ENCODE measurements at places on chromosomes 3 and 15.

DNA sequence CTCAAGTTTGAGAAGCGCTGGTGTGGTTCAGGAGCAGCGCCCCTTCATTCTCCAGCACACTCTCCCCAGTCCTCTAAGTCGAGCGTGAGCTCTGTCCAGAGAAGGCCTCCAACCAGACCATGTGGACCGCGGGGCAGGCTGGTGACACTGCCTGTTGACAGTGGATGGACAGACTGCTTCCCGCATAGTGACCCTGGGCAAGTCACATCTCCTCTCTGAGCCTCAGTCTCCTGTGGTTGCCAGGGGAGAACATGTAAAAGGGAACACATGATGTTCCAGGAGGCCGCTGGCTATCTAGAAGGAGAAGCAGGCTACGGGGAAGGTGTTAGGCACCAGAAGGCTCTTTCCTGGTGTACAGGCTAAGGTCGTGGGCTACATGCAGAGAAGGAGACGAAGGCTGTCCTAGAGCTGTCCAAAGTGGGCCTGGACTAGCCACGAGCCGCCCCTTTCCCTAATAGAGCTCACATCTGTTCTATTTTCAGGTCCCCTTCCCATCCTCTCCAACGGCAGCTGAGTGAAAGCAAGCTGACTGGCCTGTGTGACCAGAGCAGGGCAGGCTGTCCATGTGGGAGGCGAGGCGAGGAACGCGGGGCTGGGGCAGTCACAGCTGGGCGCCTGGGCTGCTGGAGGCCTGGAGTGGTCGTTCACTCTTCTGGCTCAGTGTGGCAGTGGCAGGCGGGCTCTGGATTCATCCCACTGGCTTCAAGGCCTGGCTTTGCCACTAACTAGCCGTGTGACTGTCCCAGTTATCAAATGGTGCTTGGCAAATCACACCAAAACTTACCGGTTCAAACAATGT is 11.1 kb downstream of the ISG20 start:
- no peak for DNase-seq

DNA sequence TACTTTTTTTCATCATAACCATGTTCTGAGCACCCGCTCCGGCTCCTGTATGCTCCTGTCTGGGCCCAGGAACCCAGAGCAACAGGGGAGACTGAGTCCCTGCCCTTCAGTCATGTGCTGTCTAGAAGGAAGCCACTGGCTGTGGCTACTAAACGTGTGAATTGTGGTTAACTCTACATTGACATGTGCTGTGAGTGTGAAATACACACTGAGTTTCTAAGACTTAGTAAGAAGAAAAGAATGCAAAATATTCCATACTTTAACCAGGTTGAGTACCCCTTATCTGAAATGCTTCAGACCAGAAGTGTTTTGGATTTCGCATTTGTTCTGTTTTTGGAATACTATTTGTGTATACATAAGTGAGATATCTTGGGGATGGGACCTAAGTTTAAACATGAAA is 42.8 kb upstream of the CGNL1 start:
- DNase-seq = no peak

DNA sequence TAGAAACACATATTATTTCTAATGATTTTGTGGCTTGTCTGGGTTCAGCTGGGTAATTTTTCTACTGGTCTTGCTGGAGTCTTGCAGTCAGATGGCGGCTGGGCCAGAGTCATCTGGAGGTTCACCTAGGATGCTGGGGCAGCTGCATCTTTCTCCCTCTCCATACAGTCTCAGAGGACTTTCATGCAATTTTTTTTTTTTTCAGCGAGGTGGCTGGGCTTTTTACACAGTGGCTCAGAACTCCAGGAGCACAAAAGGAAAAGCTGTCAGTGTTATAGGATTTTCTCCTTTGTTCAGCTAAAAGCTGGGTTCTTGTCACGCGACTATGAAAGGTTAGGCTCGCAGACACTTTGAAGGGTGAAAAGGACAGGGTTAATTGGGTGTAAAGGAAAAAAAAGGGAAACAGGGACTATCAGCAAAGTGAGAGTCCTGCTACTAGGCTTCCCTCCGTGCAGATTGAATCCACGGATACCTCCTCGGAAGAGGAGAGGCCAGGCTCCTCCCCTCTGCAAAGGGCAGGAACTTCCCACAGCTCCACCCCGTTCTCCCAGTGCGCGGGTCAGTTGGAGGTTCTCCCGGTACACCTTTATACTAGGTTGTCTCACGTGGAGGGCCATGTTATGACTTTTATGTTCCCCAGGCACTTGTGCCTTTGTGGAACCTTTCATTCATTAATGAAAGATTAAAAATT is 44.3 kb downstream of the ADGRG7 start:
- DNase-seq = no peak

- DNase-seq = no peak
Measured at GRCh38 chr3:42638339-42638842, 15.1 kb upstream of the ZBTB47 start.

GRCh38 chr15:55868707-55869106 is 124.7 kb downstream of the NEDD4 start:
- no peak for DNase-seq

DNA sequence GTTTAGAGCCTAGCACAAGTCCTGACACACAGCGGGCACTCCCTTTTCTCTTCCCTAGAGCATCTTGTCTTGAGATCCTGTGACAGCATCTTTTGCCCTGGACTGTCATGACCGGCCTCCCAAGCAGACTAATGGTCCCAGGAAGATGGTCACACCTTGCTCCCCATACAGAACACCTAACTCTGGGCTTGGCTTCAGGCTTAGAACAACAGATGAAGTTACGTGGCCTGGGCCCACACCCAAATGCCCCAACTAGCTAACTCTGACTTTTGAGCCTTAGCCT is 781 bp upstream of the IP6K1 start:
- DNase-seq = no peak

DNA sequence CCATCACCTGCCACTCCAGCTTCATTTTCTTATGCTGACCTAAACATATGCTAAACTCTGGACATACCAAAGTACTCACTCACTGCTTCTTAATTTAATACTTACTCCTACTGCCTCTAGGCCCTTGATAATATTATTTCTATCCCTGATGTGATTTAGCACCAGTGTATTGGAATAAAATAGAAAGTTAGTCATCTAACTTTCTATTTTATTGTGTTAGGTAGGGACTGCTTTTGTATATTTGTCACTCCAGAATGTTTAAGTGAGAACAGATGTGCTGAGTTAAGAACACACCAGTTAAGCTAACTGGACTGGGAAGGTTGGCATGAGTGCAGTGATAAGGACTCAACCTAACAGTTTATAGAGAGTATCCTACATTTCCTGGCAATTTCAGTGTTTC is 6.5 kb upstream of the CLDN16 start:
- DNase-seq = no peak

DNA sequence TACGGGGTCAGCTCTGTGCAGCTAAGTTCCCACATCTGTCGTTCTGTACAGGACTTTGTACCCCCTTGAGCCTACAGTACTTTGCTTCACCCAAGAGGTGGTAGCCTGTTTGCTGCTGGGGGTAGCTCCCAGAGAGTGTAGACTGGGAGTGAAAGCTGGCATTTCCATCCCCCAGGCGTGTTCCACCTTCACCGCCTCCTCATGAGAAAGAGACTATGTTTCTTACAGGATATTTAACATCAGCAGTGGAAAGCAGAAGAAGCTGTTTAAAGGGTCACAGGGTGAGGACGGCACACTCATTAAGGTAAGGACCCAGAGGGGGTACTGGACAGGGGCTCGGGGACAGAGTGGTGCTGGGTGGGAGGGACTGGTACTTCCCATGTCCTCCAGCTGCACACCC is 10.1 kb upstream of the JMJD7 start:
- no peak for DNase-seq

- DNase-seq = no peak
Measured at GRCh38 chr3:102727340-102727739, 292.5 kb downstream of the ZPLD1 start.

- no peak for DNase-seq
Measured at GRCh38 chr3:124092811-124093210, 100.9 kb upstream of the ROPN1 start.

DNA sequence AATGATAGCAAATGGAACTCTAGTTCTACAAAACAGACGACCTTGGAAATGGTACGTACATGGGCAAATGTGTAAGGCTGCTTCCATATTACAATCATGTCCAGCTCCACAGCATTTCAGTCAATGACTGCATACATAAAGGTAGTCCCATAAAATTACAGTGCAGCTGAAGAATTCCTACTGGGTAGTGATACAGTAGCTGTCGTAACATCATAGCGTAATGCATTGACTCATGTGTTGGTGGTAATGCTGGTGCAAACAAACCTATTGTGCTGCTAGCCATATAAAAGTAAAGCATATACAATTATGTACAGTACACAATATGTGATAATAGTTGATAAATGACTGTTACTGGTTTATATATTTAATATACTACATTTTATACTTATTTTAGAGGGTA is 18.5 kb downstream of the TTC23 start:
- no peak for DNase-seq

- no peak for DNase-seq
Measured at GRCh38 chr15:71601038-71601834, 209.1 kb upstream of the NR2E3 start.

GRCh38 chr3:107461721-107462120 is 61.0 kb upstream of the BBX start:
- no peak for DNase-seq

DNA sequence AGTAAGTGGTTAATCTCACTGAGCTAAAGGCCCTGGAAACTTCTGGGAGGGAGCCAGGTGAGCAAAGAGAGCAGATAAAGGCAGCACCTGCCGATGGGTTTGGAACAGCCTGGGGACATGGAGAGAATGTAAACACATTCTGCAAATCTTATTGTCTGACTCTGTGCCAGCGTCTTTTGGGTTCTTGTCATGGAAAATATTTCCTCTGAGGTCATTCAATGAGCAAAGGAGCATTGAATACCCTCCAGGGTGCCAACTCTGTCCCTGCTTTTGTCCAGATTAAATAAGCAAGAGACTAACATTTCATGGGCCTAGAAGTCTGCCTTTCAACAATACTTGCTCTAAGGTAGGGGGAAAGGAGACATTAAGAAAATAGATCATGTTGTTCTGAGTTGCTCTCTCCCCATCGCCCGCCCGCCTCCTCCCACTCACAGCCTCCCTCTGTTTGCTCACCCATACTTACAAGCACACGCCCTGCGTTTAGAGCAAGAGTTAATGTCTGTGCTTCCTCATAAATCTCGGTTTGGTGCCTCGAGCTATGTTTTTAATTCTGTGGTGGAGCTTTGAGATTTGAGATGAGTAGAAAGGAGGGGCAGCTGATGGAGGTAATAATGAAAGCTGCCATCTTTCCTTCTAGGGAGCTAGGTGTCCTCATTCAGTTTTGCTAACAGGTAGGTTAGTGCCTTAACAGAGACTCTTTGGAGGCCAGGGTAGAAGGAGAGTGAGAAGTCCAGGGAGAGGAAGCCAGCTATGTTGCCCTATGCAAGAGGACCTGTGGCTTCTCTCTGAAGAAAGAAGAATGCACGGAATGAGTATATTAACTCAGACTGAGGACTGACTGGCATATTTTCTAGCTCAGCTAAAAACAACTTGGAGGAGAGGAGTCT is 132.9 kb downstream of the TPRG1 start:
- DNase-seq = no peak

DNA sequence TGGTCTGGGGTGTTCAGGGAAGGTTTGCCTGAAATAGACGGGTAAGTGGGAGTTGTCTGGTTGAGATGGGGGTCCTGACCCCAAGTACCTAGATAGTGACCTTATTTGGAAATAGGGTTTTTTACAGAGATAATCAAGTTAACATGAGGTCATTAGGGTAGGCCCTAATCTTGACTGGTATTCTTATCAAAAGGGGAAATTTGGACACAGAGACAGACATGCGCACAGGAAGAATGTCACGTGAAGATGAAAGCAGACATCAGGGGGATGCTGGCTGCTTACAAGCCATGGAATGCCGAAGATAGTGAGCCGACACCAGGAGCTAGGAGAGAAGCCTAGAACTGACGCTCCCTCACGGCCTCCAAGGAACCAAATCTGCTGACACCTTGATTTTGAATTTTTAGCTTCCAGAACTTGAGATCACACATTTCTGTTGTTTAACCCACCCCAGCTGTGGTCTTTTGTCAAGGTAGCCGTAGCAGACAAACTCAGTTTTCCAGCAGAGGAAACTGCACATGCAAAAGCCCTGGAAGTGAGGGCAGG is 17.1 kb downstream of the BHLHE40 start:
- DNase-seq = no peak

DNA sequence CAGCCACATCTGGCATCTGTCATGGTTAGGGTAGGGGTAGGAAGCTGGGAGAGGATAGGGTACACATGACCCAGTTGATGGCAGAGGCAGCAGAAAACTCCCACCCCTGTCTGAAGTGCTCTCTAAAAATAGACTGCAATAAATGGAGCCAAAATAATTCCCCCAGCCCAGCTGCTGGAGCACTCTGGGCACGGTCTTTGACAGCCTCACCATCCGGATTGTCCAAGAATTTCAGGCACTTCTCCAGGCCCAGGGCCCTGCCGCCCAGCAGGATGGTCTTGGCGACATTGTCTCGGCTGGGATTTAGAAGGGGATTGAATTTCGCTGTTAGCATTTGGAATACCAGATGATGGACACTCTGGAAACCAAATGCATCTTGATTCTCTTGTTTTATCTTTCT is 103.7 kb downstream of the IQSEC1 start:
- no peak for DNase-seq

- DNase-seq = no peak
Measured at GRCh38 chr15:72751751-72752455, 31.7 kb downstream of the ADPGK start.

- no peak for DNase-seq
Measured at GRCh38 chr3:39232859-39233258, 40.5 kb upstream of the XIRP1 start.

- no peak for DNase-seq
Measured at GRCh38 chr3:87833039-87833377, 225.8 kb downstream of the CGGBP1 start.

GRCh38 chr3:64291345-64291744 is 66.1 kb upstream of the PRICKLE2 start:
- no peak for DNase-seq

DNA sequence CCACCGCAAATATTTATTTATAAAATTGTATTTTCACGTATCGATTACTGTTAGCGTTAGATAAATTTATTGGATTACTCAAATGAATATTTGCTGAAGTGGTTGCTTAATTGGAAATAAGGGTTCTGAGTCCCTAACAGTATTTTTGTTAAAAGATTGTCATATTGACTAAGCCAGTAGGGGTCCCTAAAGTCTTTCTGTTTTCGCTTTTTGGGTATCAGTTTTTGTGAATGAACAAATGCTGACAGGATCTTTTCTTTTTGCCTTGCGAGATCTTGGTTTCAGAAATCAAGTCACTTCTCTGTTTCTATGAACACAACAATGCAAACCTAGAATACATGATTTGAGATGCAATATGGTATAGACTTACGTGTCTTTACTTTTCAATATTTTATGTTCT is 7.1 kb downstream of the RAD51 start:
- no peak for DNase-seq

GRCh38 chr15:91186904-91187656 is 87.0 kb downstream of the SV2B start:
- no peak for DNase-seq

Measured in SK-N-DZ (cell line).